Cardiac muscle cell (in vitro differentiated cells and primary cell): ENCODE measurements at places on chromosomes 11 and 22. TPM values are rescaled to one million over a fixed set of nuclear protein-coding genes. Genes with fewer than 3 reads are reported as not detected.

The MAP6 gene
- total RNA-seq, result 2.9 and 3.8 TPM in 2 replicates

The RAB38 gene
- 6.9 and 7.7 TPM in 2 replicates for total RNA-seq

The ACTN3 gene
- 74.2 and 189 TPM in 2 replicates for total RNA-seq

The GAB4 gene
- not detected in 2 replicates for total RNA-seq

The CYP2R1 gene
- 21.2 and 21.9 TPM in 2 replicates for total RNA-seq

The TMPRSS13 gene
- 0.04 and 0.66 TPM in 2 replicates for total RNA-seq

The PGA3 gene
- not detected in 2 replicates for total RNA-seq

The EHF gene
- total RNA-seq, result not detected in 2 replicates

The PLAAT5 gene
- 0.06 TPM in 1 of 2 replicates, not detected in the other for total RNA-seq

The MRGPRX3 gene
- not detected in 2 replicates for total RNA-seq

The P4HA3 gene
- not detected in 2 replicates for total RNA-seq

The OR5M10 gene
- not detected in 2 replicates for total RNA-seq

The EPS8L2 gene
- 18.9 and 22.6 TPM in 2 replicates for total RNA-seq

The BTBD18 gene
- not detected in 2 replicates for total RNA-seq

The CD6 gene
- total RNA-seq, result 0.35 and 4.2 TPM in 2 replicates

The PGA5 gene
- 0.89 and 3.2 TPM in 2 replicates for total RNA-seq

The NXPE4 gene
- total RNA-seq, result not detected in 2 replicates

The TTC38 gene
- total RNA-seq, result 54.8 and 76.2 TPM in 2 replicates

The B3GAT1 gene
- 0.85 and 1.5 TPM in 2 replicates for total RNA-seq

The RFPL2 gene
- total RNA-seq, result 0.25 and 0.51 TPM in 2 replicates

The KRTAP5-7 gene
- not detected in 2 replicates for total RNA-seq

The LINC01488 gene
- 0.88 and 1.6 TPM in 2 replicates for total RNA-seq

The CCDC116 gene
- total RNA-seq, result 0.57 and 0.70 TPM in 2 replicates

The AQP11 gene
- 3.0 and 4.3 TPM in 2 replicates for total RNA-seq

The HTATIP2 gene
- total RNA-seq, result 3.4 and 4.9 TPM in 2 replicates

The C11orf42 gene
- not detected in 2 replicates for total RNA-seq

The CSRP3 gene
- 337 and 592 TPM in 2 replicates for total RNA-seq

The SLC35E4 gene
- total RNA-seq, result 8.7 and 12.2 TPM in 2 replicates

The KCNA4 gene
- total RNA-seq, result 1.4 and 7.1 TPM in 2 replicates

The PKDREJ gene
- 0.03 and 0.07 TPM in 2 replicates for total RNA-seq

The ASRGL1 gene
- 6.8 and 6.9 TPM in 2 replicates for total RNA-seq

The MMP7 gene
- total RNA-seq, result not detected in 2 replicates

The OR5A1 gene
- total RNA-seq, result not detected in 2 replicates

The MYOD1 gene
- total RNA-seq, result not detected in 2 replicates

The PDE2A gene
- 0.18 and 0.92 TPM in 2 replicates for total RNA-seq

The SLN gene
- total RNA-seq, result 2.1 TPM in 1 of 2 replicates, not detected in the other

The MS4A18 gene
- total RNA-seq, result not detected in 2 replicates

The ADAMTS8 gene
- total RNA-seq, result 3.1 and 6.6 TPM in 2 replicates

The DTX4 gene
- 2.7 and 3.1 TPM in 2 replicates for total RNA-seq

The OR10A2 gene
- total RNA-seq, result not detected in 2 replicates

The APLNR gene
- total RNA-seq, result 9.8 and 16.0 TPM in 2 replicates

The CARD10 gene
- 3.3 and 4.5 TPM in 2 replicates for total RNA-seq

The OR4C5 gene
- not detected in 2 replicates for total RNA-seq

The OR5W2 gene
- total RNA-seq, result not detected in 2 replicates

The EXPH5 gene
- total RNA-seq, result 5.6 and 7.7 TPM in 2 replicates

The CHRM1 gene
- 1.3 and 1.4 TPM in 2 replicates for total RNA-seq

The RASL10A gene
- 3.6 and 4.1 TPM in 2 replicates for total RNA-seq

The RNH1 gene
- total RNA-seq, result 149 and 186 TPM in 2 replicates

The OR4D5 gene
- total RNA-seq, result 0.15 TPM in 1 of 2 replicates, not detected in the other

The TSGA10IP gene
- 1.0 TPM in 1 of 2 replicates, not detected in the other for total RNA-seq

The APOL5 gene
- not detected in 2 replicates for total RNA-seq

The OR51E2 gene
- total RNA-seq, result not detected in 2 replicates

The EIF4G2 gene
- total RNA-seq, result 384 and 462 TPM in 2 replicates

The CST6 gene
- not detected in 2 replicates for total RNA-seq

The APOBEC3B gene
- total RNA-seq, result 1.1 and 6.5 TPM in 2 replicates
